ENCODE measurements at places on chromosomes 16 and 17. TPM values are rescaled to one million over a fixed set of nuclear protein-coding genes. Genes with fewer than 3 reads are reported as not detected.

DNA sequence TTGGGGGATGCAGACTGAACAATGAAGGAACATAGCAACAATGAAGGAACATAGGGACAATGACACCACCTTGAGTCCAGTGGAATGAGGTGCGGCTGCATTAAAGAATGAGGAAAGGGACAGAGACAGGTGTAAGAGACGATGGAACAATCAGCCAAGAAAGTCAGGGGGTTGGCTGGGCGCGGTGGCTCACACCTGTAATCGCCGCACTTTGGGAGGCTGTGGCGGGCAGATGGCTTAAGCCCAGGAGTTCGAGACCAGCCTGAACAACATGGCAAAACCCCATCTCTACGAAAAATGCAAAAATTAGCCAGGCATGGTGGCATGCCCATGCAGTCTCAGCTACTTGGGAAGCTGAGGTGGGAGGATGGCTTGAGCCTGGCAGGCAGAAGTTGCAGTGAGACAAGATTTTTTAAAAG lies 13.6 kb upstream of the CBFB start:
- DNase-seq: no peak
- peaks cover 4% of the 10 kb centered on the region for H3K4me1 ChIP-seq
- no peak overlapping the region for H3K27ac ChIP-seq
- H3K4me3 ChIP-seq: no peak overlapping the region
- H3K36me3 ChIP-seq: no peaks in the 10 kb centered on the region

GRCh38 chr16:61780161-61780560 lies 256.1 kb downstream of the CDH8 start:
- no peak for DNase-seq
- H3K27me3 ChIP-seq: no peaks in the 10 kb centered on the region

TRPV2 gene
- 30.8 TPM for total RNA-seq

DNA sequence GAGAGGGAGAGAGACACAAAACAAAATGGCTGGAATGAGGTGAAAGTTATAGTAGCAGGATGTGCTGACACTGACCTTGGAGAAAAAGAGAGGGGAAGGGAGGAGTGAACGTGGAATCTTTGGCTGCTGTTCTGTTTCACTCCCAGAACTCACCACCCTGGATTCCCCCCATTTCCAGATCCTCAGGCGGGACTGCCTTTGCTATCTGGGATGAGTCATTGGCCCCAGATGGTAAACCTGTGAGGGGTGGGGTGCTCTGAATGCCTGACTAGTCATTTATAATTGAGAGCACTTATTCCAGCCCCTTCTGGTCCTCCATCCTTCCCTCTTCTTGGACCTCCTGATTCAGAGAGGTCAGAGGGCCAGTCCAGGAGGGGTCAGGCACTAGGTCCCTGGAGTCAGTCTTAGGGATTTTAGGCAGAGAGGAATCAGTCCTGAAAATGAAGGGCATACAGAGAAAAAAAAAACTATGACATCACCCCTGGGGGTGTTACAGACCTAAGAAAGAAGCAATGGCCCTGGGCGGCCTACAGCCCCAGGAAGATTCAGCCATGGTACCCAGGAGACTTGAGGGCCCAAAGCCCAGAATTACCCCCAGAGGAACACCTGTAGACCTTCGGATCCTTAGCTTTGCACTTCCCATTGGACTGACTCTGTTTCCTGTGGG lies 2.2 kb upstream of the ZG16 start:
- DNase-seq: peak; percentile 43
- no peaks in the 10 kb centered on the region for H3K36me3 ChIP-seq
- peaks cover 25% of the 10 kb centered on the region for H3K27me3 ChIP-seq
- no peak overlapping the region for H3K4me3 ChIP-seq

- H3K36me3 ChIP-seq: no peaks in the 10 kb centered on the region
- H3K4me3 ChIP-seq: no peak overlapping the region
- no peak overlapping the region for H3K27ac ChIP-seq
- DNase-seq: no peak
These were observed 19.7 kb upstream of the RMI2 start for GRCh38 chr16:11325404-11326083.

GRCh38 chr16:14378131-14378551 lies 251.9 kb downstream of the PARN start:
- peaks cover 6% of the 10 kb centered on the region for H3K4me1 ChIP-seq
- peak; percentile 92 for DNase-seq
- no peak overlapping the region for H3K27ac ChIP-seq
- H3K36me3 ChIP-seq: no peaks in the 10 kb centered on the region
- H3K27me3 ChIP-seq: no peaks in the 10 kb centered on the region
- H3K4me3 ChIP-seq: no peak overlapping the region

DNA sequence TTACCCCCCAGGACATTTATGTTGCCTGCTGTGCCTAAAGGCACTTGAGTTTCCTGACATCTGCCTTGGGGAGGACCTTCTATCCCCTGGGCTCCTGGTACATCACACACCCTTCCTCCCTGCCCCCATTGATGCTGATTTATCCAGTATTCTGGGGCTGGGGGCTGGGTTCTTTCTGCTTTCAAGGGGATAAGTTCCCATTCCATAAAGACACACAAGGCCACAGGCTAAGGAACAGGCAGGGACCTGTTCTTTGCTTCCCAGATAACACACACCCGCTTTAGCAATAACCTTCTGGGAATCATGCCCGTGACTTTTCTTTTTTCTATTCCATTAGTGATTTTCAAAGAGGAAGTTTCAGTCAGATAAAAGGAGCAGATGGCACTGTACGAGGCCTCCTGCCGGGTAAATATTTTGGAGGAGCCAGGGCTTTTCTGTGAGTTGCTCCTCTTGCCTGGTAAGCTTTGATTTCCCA lies 30.6 kb downstream of the CHD9 start:
- DNase-seq: no peak
- peaks cover 17% of the 10 kb centered on the region for H3K4me1 ChIP-seq
- H3K27me3 ChIP-seq: no peaks in the 10 kb centered on the region
- no peak overlapping the region for H3K4me3 ChIP-seq
- no peaks in the 10 kb centered on the region for H3K36me3 ChIP-seq

ABCA9 gene
- under 0.01 TPM for total RNA-seq

PPY gene
- total RNA-seq: not detected

HSD17B2 gene
- total RNA-seq: 0.18 TPM

MT4 gene
- total RNA-seq: not detected

SLC38A8 gene
- total RNA-seq: not detected

GRCh38 chr17:73423806-73424205 lies 112.0 kb upstream of the CDC42EP4 start:
- H3K27ac ChIP-seq: no peak overlapping the region
- H3K36me3 ChIP-seq: no peaks in the 10 kb centered on the region
- no peak overlapping the region for H3K4me3 ChIP-seq
- no peaks in the 10 kb centered on the region for H3K4me1 ChIP-seq
- H3K27me3 ChIP-seq: no peaks in the 10 kb centered on the region
- no peak for DNase-seq

TBX2 gene
- total RNA-seq: 23.6 TPM

GRCh38 chr16:66326991-66327513 lies 39.4 kb upstream of the CDH5 start:
- H3K27me3 ChIP-seq: peaks cover 32% of the 10 kb centered on the region
- DNase-seq: no peak

SPATA32 gene
- total RNA-seq: under 0.01 TPM

DNA sequence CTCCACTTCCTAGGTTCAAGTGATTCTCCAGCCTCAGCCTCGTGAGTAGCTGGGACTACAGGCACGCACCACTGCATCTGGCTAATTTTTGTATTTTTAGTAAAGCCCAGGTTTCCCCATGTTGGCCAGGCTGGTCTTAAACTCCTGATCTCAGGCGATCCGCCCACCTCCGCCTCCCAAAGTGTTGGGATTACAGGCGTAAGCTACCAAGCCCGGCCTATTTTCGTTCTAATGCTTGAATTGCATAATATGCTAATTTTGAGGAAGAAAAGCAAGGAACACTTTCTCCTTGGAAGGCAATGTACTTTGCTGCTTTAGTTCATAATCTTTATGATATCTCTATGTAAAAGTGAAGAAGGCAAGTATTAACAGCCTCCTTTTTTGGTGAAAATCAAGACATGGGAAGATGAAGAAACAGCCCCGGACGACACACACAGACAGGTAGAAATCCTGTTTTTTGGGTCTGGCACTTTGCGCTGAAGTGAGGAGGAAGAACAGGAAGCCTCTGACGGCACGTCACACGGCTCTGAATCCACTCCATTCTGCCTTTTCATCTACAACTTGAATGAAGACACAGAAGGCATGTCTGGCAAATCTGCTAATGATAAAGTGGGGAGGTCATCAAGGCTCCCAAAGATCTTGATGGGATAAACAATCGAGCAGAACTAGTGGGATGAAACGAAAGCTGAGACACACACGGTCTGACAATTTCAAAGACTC lies 24.9 kb downstream of the VPS53 start:
- peaks cover 13% of the 10 kb centered on the region for H3K36me3 ChIP-seq
- H3K4me1 ChIP-seq: peaks cover 14% of the 10 kb centered on the region
- no peak overlapping the region for H3K4me3 ChIP-seq
- no peaks in the 10 kb centered on the region for H3K27me3 ChIP-seq

DNA sequence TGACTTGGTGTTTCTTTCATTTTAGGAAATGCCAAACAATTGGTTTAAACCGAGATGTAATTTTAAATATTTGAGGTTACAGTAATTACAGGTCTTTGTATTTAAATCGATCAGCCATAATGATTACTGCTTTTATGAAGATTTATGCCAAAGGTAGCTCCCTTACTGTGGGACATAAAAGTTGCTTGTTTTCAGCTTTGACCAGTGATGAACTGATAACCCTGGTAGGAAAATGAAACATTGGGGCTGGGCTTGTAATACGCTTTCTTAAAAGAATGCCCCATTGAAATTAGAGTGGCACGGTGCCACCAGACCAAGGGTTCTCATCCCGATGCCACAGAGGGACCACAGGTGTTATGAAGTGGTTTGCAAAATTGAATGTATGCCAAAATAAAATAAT lies 7.3 kb downstream of the TNRC6A start:
- peaks cover 15% of the 10 kb centered on the region for H3K36me3 ChIP-seq
- peaks cover 28% of the 10 kb centered on the region for H3K4me1 ChIP-seq
- H3K4me3 ChIP-seq: no peak overlapping the region
- DNase-seq: no peak
- H3K27me3 ChIP-seq: no peaks in the 10 kb centered on the region

ITGB4 gene
- not detected for total RNA-seq

DNA sequence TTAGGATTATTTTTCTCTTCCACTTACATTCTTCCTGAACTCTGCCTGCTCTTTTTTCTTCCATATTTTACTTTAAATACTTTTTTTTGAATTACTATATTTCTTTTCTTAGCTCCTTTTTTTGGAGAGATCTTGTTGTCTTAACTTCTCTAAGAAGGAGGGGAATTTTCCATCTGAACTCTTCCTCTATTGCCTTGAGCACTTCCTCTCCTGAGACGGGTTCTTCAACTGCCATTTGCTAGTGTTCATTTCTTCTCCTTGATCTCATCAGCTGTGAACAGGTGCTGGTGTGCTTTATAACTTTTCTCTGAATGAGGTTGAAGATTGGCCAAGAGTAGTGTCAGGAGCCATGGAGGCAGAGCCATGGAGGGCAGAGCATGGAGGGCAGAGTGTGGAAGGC lies 15.1 kb upstream of the CD300LD start:
- no peaks in the 10 kb centered on the region for H3K36me3 ChIP-seq
- no peak overlapping the region for H3K4me3 ChIP-seq
- no peaks in the 10 kb centered on the region for H3K27me3 ChIP-seq
- H3K4me1 ChIP-seq: no peaks in the 10 kb centered on the region
- no peak for DNase-seq
- H3K27ac ChIP-seq: no peak overlapping the region

GRCh38 chr16:2046893-2047329 lies 723 bp downstream of the NTHL1 start:
- H3K4me3 ChIP-seq: peak overlapping the region; percentile 67
- H3K27me3 ChIP-seq: no peaks in the 10 kb centered on the region
- H3K27ac ChIP-seq: peak overlapping the region; percentile 33

GRCh38 chr17:72460711-72461110 lies 339.9 kb downstream of the SOX9 start:
- no peak overlapping the region for H3K27ac ChIP-seq
- H3K4me1 ChIP-seq: peaks cover 10% of the 10 kb centered on the region
- no peak for DNase-seq
- no peaks in the 10 kb centered on the region for H3K27me3 ChIP-seq
- no peaks in the 10 kb centered on the region for H3K36me3 ChIP-seq

GRCh38 chr16:80836846-80837245 lies 32.4 kb upstream of the CDYL2 start:
- no peaks in the 10 kb centered on the region for H3K4me1 ChIP-seq
- H3K36me3 ChIP-seq: no peaks in the 10 kb centered on the region
- DNase-seq: no peak
- H3K4me3 ChIP-seq: no peak overlapping the region
- H3K27me3 ChIP-seq: no peaks in the 10 kb centered on the region
- H3K27ac ChIP-seq: no peak overlapping the region

- H3K27me3 ChIP-seq: no peaks in the 10 kb centered on the region
- no peaks in the 10 kb centered on the region for H3K36me3 ChIP-seq
- DNase-seq: peak; percentile 59
- no peak overlapping the region for H3K27ac ChIP-seq
- no peak overlapping the region for H3K4me3 ChIP-seq
- 0 out of 2 replicates have a peak, but pooled peaks cover 1% of the 10 kb centered on the region for H3K4me1 ChIP-seq
These were observed 450.0 kb downstream of the PMP22 start for GRCh38 chr17:14815079-14815478.
